Mesendoderm (in vitro differentiated cells): ENCODE measurements at places on chromosomes 5 and 9.

- DNase-seq, result no peak
- H3K36me3 ChIP-seq, result no peaks in the 10 kb centered on the region
- H3K27ac ChIP-seq, result no peak overlapping the region
- no peaks in the 10 kb centered on the region for H3K27me3 ChIP-seq
Observed at GRCh38 chr5:105150323-105150722, 1587.7 kb upstream of the NUDT12 start.

DNA sequence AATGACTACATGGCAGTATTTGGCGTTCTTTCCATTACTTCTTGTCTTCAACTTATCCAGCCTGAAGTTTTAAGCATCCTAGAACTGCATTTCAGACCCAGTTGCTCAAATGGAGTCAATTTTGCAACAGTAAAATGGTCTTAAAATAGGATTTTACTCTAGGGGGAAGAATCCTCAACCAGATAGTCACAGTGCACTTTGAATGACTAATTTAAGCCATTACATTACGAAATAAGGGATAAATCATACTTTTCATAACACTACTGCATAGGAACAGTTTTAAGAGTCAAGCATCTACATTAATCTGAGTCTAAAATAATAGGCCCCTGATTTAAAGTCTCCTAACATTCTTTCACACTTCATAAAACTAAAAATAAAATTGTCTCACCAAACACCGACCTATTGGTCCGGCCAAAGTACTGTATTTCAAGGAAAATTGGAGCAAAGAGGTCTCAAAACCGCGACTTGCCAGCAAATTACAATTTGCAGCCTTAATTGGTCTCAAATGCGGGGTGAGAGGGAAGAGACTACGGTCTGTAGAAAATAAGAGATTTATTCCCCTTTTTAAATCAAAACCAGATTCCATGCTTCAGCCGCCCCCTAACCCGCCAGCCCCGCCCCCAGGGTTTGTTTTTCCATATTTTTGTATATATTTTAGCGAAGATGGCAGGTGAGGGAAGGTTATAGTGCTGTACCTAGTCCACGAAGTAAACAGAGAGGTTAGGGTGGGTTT lies 1.2 kb upstream of the SMARCA2 start:
- peak overlapping the region; percentile 62 for H3K4me3 ChIP-seq
- no peak for DNase-seq
- no peaks in the 10 kb centered on the region for H3K36me3 ChIP-seq
- peaks cover 10% of the 10 kb centered on the region for H3K27me3 ChIP-seq
- peaks cover 2% of the 10 kb centered on the region for H3K4me1 ChIP-seq
- H3K27ac ChIP-seq, result no peak overlapping the region

DNA sequence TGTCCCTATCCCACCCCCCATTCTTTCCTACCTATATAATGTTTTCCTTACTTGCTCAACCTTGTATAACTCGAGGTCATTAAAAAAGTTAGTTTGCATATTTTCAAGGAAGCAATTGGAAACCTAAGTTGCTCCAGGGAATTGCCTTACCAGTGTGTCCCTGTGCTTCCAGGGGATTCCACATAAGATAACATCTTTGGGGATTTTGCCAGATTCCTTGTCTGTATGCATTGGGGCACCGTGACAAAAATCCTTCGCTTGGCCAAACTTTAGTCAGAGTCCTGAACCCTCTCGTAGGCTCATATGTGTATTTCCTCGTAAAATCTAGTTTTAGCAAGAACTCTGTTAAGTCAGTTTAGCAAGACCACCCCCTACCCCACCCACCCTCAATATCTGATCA lies 14.7 kb upstream of the OSMR start:
- no peaks in the 10 kb centered on the region for H3K27me3 ChIP-seq
- no peak overlapping the region for H3K4me3 ChIP-seq
- H3K27ac ChIP-seq, result no peak overlapping the region
- no peak for DNase-seq

DNA sequence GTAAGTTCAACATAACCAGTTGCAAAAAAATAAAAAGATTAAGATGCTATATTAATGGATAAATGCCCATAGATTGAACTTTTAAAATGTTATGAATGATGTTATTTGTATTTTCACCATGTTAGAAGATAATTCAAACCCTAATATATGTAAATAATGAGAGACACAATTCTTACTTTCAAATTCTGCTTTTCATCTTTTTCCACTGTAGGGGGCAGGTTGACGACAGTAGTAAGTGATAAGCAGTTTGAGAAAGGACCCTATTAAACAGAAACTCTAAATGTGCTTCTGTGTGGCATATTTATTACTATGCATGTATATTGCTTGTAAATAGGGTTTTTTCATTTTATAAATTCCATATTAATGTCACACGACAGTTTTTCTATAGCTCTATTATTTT lies 591.1 kb downstream of the SEMA5A start:
- H3K36me3 ChIP-seq, result no peaks in the 10 kb centered on the region
- H3K27ac ChIP-seq, result no peak overlapping the region
- H3K4me1 ChIP-seq, result no peaks in the 10 kb centered on the region
- no peaks in the 10 kb centered on the region for H3K27me3 ChIP-seq
- no peak for DNase-seq
- no peak overlapping the region for H3K4me3 ChIP-seq

- H3K36me3 ChIP-seq, result peaks cover 5% of the 10 kb centered on the region
- no peak overlapping the region for H3K4me3 ChIP-seq
- H3K27me3 ChIP-seq, result no peaks in the 10 kb centered on the region
Observed at GRCh38 chr5:32390819-32391591, 53.5 kb downstream of the ZFR start.

GRCh38 chr5:122515709-122516431 lies 203.8 kb downstream of the SNCAIP start:
- peak; percentile 89 for DNase-seq
- no peaks in the 10 kb centered on the region for H3K27me3 ChIP-seq
- H3K4me1 ChIP-seq, result no peaks in the 10 kb centered on the region
- H3K27ac ChIP-seq, result no peak overlapping the region
- no peak overlapping the region for H3K4me3 ChIP-seq

DNA sequence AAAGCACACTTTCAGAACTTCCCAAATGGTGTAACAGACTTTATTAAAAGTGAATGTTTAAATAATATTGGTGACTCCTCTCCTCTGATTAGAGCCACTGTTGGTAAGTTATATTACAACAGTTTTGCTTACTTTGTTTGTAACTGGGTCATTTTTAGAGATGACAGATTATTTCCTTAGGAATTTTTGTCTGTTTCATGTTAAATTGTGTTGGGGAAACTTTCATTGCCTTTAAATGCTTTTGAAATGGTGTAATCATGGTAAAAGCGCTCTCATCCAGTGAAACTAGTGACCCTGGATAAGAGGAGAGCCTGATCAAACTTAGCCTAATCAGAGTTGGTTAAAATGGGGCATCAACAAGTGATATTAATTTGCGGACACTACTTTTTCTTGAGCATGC lies 39.4 kb downstream of the TNPO1 start:
- peaks cover 3% of the 10 kb centered on the region for H3K36me3 ChIP-seq
- no peak overlapping the region for H3K4me3 ChIP-seq
- no peaks in the 10 kb centered on the region for H3K4me1 ChIP-seq
- no peaks in the 10 kb centered on the region for H3K27me3 ChIP-seq
- DNase-seq, result no peak

DNA sequence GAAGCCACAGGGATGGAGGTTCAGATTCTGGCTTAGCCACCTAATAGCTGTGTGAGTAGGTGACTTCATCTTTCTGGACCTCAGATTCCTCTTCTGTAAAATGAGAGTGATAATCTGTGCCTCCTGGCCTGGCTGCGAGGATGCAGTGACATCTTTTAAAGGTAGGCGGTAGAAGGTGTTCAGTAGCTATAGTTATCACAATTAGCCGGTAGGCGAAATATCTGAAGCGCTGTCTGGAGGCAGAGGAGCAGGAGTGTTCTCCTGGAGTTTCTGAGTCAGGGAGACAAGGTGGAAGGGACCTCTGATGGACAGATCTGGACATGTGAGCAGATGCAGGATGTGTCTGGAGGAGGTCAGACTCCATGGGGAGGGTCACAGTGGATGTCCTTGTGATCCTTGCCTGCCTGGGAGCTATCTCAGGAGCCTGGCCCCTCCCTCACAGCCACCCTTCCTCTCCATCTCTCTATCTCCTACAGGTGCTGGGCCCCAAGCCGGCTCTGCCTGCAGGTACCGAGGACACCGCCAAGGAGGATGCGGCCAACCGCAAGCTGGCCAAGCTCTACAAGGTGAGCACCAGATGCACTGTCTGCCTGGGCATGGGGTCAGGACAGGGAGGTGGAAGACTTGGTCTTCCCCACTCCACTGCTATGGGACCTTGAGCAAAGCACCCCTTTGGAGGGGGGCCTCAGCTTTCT lies 45.6 kb downstream of the GSN start:
- H3K27ac ChIP-seq, result no peak overlapping the region
- no peak for DNase-seq
- no peaks in the 10 kb centered on the region for H3K4me1 ChIP-seq
- H3K36me3 ChIP-seq, result no peaks in the 10 kb centered on the region
- H3K27me3 ChIP-seq, result no peaks in the 10 kb centered on the region

- H3K4me3 ChIP-seq, result no peak overlapping the region
- H3K27me3 ChIP-seq, result no peaks in the 10 kb centered on the region
- DNase-seq, result no peak
- no peaks in the 10 kb centered on the region for H3K36me3 ChIP-seq
- H3K4me1 ChIP-seq, result peaks cover 3% of the 10 kb centered on the region
Observed at GRCh38 chr9:14029806-14030374, 284.1 kb downstream of the NFIB start.

DNA sequence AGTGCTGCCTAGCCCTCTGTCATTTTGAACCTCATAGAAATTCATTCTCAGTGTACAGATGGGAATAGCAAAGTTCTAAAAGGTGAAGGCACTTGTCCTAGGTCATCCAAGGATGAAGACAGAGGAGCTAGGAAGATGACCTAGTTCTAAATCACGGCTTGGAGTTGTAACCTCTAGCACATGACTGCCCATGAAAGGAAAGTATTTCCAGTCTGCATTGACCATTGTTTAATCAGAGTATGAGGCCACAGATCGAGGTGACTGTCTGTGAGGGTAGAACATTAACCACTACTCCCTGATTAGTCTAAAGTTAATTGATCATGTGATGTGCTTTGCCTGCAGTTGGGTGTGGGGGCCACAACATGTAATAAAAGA lies 674 bp upstream of the TNFSF15 start:
- H3K27ac ChIP-seq, result no peak overlapping the region
- H3K4me1 ChIP-seq, result peaks cover 5% of the 10 kb centered on the region
- DNase-seq, result no peak
- no peak overlapping the region for H3K4me3 ChIP-seq
- no peaks in the 10 kb centered on the region for H3K36me3 ChIP-seq

DNA sequence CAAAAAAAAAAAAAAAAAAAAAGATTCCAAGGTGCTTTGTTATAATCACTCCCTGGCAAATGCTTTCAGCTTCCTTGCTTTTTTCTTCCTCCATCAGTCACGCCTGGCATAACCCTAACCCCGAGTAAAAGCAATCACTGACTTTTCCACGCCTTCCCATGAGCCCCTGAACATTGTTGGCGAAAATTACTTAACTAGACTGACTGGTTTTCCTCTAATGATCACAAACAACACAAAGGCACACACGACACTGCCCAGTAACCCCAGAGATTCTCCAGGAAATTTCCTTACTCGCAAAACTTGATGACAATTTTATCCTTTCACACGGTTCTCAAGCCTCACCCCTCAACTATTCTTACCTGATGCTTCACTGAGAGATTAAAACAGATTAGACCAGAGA lies 11.4 kb upstream of the PTGR1 start:
- H3K4me3 ChIP-seq, result no peak overlapping the region
- no peaks in the 10 kb centered on the region for H3K36me3 ChIP-seq
- H3K27me3 ChIP-seq, result no peaks in the 10 kb centered on the region
- no peak for DNase-seq
- no peaks in the 10 kb centered on the region for H3K4me1 ChIP-seq
- H3K27ac ChIP-seq, result no peak overlapping the region

GRCh38 chr9:81113453-81114124 lies 575.8 kb downstream of the TLE1 start:
- DNase-seq, result no peak
- H3K36me3 ChIP-seq, result no peaks in the 10 kb centered on the region
- H3K4me1 ChIP-seq, result no peaks in the 10 kb centered on the region
- no peak overlapping the region for H3K27ac ChIP-seq
- no peak overlapping the region for H3K4me3 ChIP-seq

GRCh38 chr5:122316656-122317055 lies 4.6 kb downstream of the SNCAIP start:
- DNase-seq, result no peak
- no peak overlapping the region for H3K4me3 ChIP-seq
- H3K36me3 ChIP-seq, result no peaks in the 10 kb centered on the region
- H3K27me3 ChIP-seq, result peaks cover 4% of the 10 kb centered on the region
- no peak overlapping the region for H3K27ac ChIP-seq

GRCh38 chr9:24731754-24732153 lies 186.1 kb upstream of the IZUMO3 start:
- DNase-seq, result peak; percentile 0
- H3K27ac ChIP-seq, result no peak overlapping the region
- no peaks in the 10 kb centered on the region for H3K4me1 ChIP-seq
- H3K27me3 ChIP-seq, result no peaks in the 10 kb centered on the region
- H3K4me3 ChIP-seq, result no peak overlapping the region

DNA sequence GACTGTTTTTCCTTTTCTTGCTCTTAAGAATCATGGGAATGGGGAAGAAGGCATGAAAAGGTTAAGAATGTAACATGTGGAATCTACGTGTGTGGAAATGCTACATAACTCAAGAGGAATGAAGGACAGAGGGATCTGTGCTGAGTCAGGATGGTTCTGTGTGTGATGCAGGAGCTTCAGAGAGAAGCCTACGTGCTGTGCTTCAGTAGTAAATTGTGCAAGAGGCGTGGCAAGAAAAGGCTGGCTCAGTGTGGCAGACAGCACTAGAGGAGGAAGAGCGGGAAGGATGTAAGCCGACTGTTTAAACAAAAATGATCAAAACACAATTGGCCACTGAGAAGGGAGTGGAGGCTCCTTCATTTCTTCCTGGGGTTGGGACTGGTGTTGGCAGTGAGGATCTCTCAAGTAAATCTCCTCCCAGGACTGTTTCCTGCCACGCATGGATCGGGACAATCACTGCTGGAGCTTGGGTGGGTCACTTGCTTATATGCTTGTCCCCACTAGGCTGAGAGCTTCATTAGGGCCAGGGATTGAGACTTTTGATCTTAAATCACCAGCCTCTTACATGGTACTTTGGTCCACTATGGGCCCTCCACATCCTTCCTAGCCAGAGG lies 59.4 kb upstream of the BASP1 start:
- no peaks in the 10 kb centered on the region for H3K36me3 ChIP-seq
- peaks cover 4% of the 10 kb centered on the region for H3K27me3 ChIP-seq
- H3K27ac ChIP-seq, result no peak overlapping the region
- no peak for DNase-seq
- H3K4me1 ChIP-seq, result peaks cover 5% of the 10 kb centered on the region
- H3K4me3 ChIP-seq, result no peak overlapping the region
